H1 (cell line): ENCODE measurements at places on chromosomes 16 and 17.

GRCh38 chr17:42766124-42766523 is 5.1 kb downstream of the RAMP2 start:
- no peak for DNase-seq

DNA sequence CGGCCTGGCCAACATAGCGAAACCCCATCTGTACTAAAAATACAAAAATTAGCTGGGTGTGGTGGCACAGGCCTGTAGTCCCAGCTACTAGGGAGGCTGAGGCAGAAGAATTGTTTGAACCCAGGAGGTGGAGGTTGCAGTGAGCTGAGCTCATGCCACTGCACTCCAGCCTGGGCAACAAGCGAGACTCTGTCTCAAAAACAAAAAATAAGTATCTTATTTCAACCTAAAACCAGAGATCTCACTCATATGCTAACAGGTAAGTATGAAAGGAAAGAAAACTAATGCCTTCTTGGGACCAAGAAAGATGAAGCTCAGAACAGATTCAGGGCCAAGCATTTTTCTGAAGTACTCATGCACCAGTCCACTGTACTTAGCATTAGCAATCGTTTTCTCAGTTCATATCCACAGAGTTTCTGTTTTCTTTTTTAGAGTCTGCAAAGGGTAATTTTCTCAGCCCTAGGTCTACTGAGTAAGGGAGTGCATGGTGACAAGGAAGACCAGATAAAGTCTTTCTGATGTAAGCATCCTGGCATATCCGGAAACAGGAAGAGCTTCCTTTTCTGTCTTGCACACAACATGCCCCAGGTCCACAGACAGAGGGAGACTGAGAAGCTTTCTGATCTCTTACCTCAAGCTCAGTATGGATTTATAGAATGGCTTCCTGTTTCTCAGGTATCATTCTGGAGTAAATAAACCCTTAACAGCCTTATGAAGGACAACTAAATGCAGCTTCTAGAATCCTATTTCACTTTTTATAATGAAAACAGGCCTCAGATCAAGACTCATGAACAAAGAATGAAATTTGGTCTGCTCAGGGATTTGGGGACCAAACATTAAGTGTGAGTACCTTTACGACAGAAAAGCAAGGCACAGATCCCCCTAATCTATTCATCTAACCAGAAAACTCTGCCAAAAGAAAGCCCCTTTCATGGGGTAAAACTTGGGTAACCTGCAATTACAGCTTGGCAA is 38.7 kb upstream of the FOXJ1 start:
- no peak for DNase-seq

GRCh38 chr17:50691550-50692447 is 15.9 kb downstream of the ANKRD40 start:
- no peak for DNase-seq

GRCh38 chr16:79592186-79592585 is 8.4 kb downstream of the MAF start:
- no peak for DNase-seq

- DNase-seq: no peak
Observed at GRCh38 chr16:70685938-70686375, at the start of gene MTSS2. TSS of gene MTSS2 (minus strand) at chr16:70686053. CDS start at chr16:70685791, 262 bp downstream.

DNA sequence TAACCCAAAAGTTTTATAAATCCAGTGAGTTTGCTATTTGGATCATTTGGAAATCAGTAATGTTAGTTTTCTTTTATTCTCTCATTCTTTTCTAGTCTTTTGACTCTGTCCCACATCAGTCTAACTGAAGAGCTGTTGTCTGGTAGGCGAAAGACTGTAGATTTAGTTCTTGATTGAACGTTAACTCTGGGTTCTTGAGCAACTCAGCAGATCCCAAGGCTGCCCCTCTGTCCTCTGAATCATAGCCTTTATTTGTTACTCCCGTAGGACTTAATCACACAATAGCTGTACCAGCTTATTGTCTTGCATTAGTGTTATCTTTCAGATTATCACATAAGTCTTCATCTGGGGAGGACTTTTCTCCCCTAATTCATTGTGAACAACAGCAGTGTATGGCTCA is 119.3 kb upstream of the TOM1L1 start:
- DNase-seq: no peak

GRCh38 chr17:32488604-32489180 is 1.9 kb downstream of the CDK5R1 start:
- no peak for DNase-seq

- peak; percentile 95 for DNase-seq
Observed at GRCh38 chr17:7234083-7234951, at the start of gene DVL2. TSS of gene DVL2 (minus strand) at chr17:7234517. CDS start at chr17:7234262, 255 bp downstream.

- no peak for DNase-seq
Observed at GRCh38 chr16:77344341-77344740, 90.5 kb downstream of the ADAMTS18 start.

DNA sequence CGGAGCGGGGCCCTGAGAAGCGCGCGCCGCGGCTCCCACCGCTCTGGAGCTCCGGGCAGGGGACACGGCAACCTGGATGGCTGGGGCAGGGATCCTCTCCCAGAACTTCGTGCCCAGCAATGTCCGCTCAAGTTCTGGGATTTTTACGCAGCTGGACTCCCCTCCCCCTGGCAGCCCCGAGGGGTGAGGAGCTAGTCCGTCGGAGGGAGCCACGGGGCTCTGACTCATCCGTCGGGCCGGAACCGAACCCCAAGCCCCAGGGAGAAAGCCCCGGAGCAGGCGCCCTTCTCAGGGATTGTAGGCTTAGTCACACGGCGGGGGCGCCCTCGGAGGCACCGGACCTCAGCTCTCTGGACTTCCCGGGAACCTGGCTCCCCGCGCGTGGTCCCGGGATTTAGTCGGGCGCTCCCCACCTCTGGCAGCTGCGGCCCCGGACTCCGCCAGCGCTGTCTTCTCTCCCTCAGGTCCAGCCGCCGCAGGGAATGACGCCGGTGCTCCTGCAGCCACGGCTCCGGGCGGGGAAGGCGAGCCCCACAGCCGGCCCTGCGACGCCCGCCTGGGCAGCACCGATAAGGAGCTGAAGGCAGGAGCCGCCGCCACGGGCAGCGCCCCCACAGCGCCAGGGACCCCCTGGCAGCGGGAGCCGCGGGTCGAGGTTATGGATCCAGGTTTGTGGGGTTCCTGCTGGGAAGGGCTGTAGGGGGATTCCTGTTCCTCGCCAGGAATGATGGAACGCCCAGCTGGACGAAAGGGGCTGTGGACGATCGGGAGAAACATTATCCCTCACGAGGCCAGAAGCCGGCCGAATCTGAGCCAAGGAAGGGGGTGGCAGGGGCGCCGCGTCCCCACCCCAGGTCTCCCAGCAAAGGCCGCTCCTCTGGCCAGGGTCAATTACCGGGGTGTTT is 830 bp downstream of the SPHK1 start:
- peak; percentile 74 for DNase-seq

DNA sequence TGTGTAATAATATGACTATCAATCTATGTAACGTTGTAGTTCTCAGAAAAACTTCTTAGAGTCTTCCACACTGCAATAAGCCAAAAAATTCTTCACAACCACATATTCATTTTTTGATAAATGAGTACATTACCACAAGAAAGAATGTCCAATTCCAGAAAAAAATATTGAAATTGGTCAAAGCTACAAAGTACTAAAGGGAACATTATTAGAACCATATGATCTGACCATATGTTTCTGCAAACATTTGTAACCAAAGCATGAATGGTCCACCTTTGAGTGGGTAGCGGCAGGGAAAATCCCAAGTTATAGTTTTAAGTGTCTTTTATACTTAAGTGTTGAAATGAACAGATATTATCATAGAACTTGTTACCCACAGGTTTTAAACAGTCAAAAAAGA is 71.7 kb upstream of the NACA2 start:
- no peak for DNase-seq

GRCh38 chr16:25258861-25259179 is 1.2 kb upstream of the ZKSCAN2 start:
- DNase-seq: no peak

GRCh38 chr16:2333772-2334379 is 6.7 kb downstream of the ABCA3 start:
- no peak for DNase-seq

- no peak for DNase-seq
Observed at GRCh38 chr17:55318081-55318480, 53.3 kb downstream of the HLF start.

DNA sequence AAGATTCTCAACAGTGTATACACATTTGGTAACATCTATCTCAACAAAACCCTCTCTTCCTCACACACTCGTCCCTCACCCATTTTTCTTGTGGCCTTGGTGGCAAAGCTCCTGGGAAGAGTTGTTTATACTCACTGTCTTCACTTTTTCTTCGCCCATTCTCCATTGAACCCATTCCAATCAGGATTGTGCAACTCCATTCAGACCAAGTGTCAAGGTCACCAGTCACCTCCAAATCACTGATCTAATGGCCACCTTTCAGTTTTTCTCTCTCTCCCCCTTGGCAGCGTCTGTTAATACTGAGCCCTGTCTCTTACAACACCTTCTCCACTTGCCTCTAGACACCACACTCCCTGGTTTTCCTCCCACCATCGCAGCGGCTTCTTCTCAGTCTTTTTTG is 8.6 kb upstream of the SLC13A5 start:
- no peak for DNase-seq

DNA sequence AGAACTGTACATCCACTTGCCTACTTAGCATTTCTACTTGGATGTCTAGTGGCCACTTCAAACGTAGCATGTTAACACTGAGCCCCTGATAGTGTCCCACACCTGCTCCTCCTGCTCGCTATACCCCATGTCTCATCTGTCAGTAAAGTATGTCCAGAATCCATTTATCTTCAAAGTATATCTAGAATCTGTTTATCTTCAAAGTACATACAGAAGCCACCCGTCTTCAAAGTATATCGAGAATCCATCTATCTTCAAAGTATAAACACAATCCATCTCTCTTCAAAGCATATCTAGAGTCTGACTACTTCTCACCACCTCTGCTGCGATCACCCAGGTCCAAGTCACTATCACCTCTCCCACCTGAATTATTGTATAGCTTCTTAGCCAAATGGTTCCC is 43.8 kb downstream of the MYO1D start:
- no peak for DNase-seq

GRCh38 chr16:56451753-56452689 is 667 bp downstream of the OGFOD1 start:
- no peak for DNase-seq

DNA sequence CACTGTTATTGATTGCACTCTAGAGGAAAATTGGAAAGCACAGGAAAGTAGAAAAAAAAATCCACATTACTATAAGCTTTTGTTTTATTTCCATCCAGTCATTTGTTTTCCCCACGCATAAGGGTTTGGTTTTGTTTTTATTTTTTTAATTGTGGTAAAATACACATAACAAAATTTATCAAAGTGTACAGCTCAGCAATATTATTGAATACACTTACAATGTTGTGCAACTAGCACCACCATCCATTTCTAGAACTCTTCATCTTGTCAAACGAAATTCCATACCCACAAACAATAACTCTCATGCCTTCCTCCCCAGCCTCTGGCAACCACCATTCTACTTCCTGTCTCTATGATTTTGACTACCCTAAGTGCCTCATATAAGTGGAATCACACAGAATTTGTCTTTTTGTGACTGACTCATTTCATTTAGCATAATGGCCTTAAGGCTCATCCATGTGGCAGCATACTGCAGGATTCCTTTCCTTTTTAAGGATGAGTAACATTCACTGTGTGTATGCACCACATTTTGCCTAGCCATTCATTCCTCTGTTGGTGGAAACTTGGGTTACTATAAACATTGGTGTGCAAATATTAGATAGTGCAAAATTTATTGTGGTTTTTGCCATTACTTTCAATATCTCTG is 11.1 kb downstream of the SPPL2C start:
- DNase-seq: no peak

- no peak for DNase-seq
Observed at GRCh38 chr17:2289878-2290478, 13.6 kb downstream of the SMG6 start.

GRCh38 chr16:85612191-85612800 is 826 bp upstream of the GSE1 start:
- peak; percentile 75 for DNase-seq

DNA sequence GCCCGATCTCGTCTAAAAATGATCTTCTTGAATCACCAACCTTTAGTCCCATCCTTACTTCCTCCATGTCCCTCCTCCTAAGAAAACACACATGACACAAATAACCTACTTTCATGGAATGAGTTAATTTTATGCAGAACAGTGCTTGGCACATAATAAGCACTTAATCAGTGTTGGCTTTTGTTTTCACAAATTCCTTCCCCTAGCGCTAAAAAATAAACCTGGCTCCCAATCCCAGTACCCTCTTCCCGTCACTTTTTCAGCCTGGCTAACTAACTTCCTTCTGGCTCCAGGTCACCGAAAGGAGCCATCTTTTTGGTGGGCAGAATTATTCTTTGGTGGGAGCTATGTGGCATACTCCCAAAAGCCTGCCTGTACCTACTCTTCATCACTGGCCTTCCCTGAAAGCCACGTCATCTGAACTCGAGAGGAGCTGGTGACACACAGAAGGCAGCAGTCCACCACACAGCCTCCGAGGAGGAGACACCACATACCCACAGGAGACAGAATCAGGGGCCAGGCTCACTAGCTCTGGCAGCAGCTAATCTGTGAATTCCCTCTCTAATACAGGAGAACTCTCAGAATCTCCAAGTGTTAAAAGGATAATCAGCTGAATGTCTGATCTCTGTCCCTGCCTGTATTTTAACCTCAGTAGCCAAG is 114.5 kb downstream of the SMG6 start:
- DNase-seq: no peak

DNA sequence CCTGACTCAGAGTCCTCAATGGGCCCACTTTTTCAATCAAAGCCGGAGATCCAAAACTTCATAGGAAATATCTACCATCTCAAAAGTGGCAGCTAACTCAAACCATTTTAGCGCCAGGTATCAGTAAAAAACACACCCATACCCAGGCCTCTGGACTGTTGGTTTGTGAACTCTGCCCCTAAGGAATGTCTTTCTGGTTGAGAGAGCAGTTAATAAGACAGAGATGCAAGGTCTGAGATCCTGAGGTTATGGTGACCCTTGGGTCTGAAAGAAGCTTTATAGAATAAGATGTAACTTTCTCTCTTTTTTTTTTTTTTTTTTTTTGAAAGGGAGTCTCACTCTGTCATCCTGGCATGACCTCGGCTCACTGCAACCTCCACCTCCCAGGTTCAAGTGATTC is 350.5 kb downstream of the SOX9 start:
- no peak for DNase-seq

GRCh38 chr16:4689091-4689671 is 4.2 kb upstream of the NUDT16L1 start:
- no peak for DNase-seq

GRCh38 chr16:84749815-84750214 is 50.0 kb downstream of the USP10 start:
- DNase-seq: no peak

- DNase-seq: no peak
Observed at GRCh38 chr16:75273054-75273925, 21.9 kb upstream of the BCAR1 start.
